ENCODE measurements at places on chromosomes 3 and 15.

GRCh38 chr15:47437491-47437890, 279.8 kb upstream of the SEMA6D start:
- H3K4me1 ChIP-seq: no peaks in the 10 kb centered on the region
- H3K4me3 ChIP-seq: no peak overlapping the region
- no peaks in the 10 kb centered on the region for H3K36me3 ChIP-seq
- no peak for DNase-seq

- no peak overlapping the region for H3K27ac ChIP-seq
- H3K36me3 ChIP-seq: peaks cover 43% of the 10 kb centered on the region
- no peaks in the 10 kb centered on the region for H3K27me3 ChIP-seq
- H3K4me3 ChIP-seq: no peak overlapping the region
- DNase-seq: no peak
- peaks cover 8% of the 10 kb centered on the region for H3K4me1 ChIP-seq
Measured at GRCh38 chr15:48469681-48470080, 138.5 kb downstream of the DUT start.

- DNase-seq: peak; percentile 6
Measured at GRCh38 chr3:73141525-73141924, 80.1 kb downstream of the EBLN2 start.

- H3K4me1 ChIP-seq: peaks cover 6% of the 10 kb centered on the region
- no peak overlapping the region for H3K4me3 ChIP-seq
- no peaks in the 10 kb centered on the region for H3K27me3 ChIP-seq
- H3K27ac ChIP-seq: no peak overlapping the region
- no peaks in the 10 kb centered on the region for H3K36me3 ChIP-seq
Measured at GRCh38 chr3:72171463-72171881, 386.5 kb upstream of the PROK2 start.

GRCh38 chr3:19270481-19270880, 122.2 kb downstream of the KCNH8 start:
- no peak overlapping the region for H3K27ac ChIP-seq
- no peak overlapping the region for H3K4me3 ChIP-seq
- H3K4me1 ChIP-seq: no peaks in the 10 kb centered on the region
- H3K27me3 ChIP-seq: no peaks in the 10 kb centered on the region

GRCh38 chr3:140593766-140594165, 84.1 kb upstream of the TRIM42 start:
- H3K4me3 ChIP-seq: no peak overlapping the region
- no peak for DNase-seq
- H3K27me3 ChIP-seq: no peaks in the 10 kb centered on the region
- H3K36me3 ChIP-seq: no peaks in the 10 kb centered on the region

DNA sequence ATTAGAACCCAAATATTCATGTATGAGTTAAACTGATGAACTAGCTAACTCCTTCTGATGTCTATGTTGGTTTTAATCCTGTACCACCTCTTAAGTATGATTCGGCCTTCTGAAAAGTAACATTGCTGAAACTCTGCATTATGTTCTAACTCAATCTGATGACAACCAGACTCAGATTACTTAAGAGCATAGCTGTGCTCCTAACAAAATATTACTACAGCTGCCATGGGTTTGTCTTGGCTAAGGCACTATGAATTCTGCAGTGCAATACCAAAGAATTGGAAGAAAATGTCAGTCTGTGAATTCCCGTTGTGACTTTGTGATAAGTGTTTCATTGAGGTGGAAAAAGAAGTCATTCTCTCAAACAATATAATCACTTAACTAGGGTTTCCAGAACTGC, 224.4 kb downstream of the ZMAT3 start:
- no peaks in the 10 kb centered on the region for H3K36me3 ChIP-seq
- H3K27me3 ChIP-seq: no peaks in the 10 kb centered on the region
- H3K4me1 ChIP-seq: peaks cover 5% of the 10 kb centered on the region
- H3K27ac ChIP-seq: no peak overlapping the region
- no peak overlapping the region for H3K4me3 ChIP-seq
- no peak for DNase-seq

GRCh38 chr3:99878005-99878404, 60.3 kb downstream of the CMSS1 start:
- H3K4me1 ChIP-seq: no peaks in the 10 kb centered on the region
- no peaks in the 10 kb centered on the region for H3K36me3 ChIP-seq
- no peak overlapping the region for H3K27ac ChIP-seq

DNA sequence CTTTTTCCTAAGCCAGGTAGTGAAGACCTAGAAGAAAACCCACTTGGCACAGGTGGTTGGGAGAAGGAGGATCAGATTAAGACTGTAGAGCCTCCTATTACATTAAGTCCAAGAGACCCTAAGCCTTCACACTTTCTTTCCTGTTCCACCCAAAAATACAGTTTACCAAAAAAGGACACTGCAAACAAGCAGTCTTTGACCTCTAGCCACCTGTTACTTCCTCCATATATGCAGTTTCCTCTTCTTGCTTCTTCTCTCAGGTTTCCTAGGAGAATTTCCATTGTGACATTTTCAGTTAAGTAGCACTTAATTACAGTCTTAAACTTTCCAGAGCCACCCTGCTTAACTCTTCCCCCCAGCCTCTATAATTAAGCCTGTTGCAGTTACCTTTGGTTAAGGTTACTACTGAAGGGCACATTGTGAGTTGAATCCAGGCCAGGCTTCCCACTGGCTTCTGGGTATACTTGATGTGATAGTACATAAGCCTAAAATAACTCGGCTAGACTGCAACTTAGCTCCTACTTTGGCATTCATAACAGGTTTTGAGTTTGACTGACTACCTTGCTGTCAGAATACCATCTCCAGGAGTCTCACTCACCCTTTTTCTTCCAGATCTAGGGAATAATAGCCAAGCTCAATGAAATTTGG, 114.2 kb upstream of the UMPS start:
- no peak overlapping the region for H3K4me3 ChIP-seq
- peaks cover 3% of the 10 kb centered on the region for H3K4me1 ChIP-seq
- no peaks in the 10 kb centered on the region for H3K27me3 ChIP-seq
- peak; percentile 52 for DNase-seq

GRCh38 chr15:65791335-65792137, 557 bp downstream of the DENND4A start:
- no peaks in the 10 kb centered on the region for H3K36me3 ChIP-seq
- DNase-seq: peak; percentile 84
- peaks cover 20% of the 10 kb centered on the region for H3K4me1 ChIP-seq
- no peaks in the 10 kb centered on the region for H3K27me3 ChIP-seq

- no peaks in the 10 kb centered on the region for H3K27me3 ChIP-seq
- peak; percentile 54 for DNase-seq
- H3K27ac ChIP-seq: peak overlapping the region; percentile 91
- H3K4me3 ChIP-seq: no peak overlapping the region
- peaks cover 43% of the 10 kb centered on the region for H3K4me1 ChIP-seq
- no peaks in the 10 kb centered on the region for H3K36me3 ChIP-seq
Measured at GRCh38 chr3:125051715-125052581, 3.8 kb downstream of the HEG1 start.

GRCh38 chr3:194262176-194262924, 88.8 kb downstream of the CPN2 start:
- DNase-seq: no peak
- no peaks in the 10 kb centered on the region for H3K27me3 ChIP-seq
- no peak overlapping the region for H3K27ac ChIP-seq
- H3K36me3 ChIP-seq: no peaks in the 10 kb centered on the region
- no peak overlapping the region for H3K4me3 ChIP-seq

GRCh38 chr3:182609575-182610156, 183.6 kb upstream of the ATP11B start:
- H3K27ac ChIP-seq: no peak overlapping the region
- peak; percentile 57 for DNase-seq
- H3K4me3 ChIP-seq: no peak overlapping the region
- H3K36me3 ChIP-seq: no peaks in the 10 kb centered on the region
- no peaks in the 10 kb centered on the region for H3K4me1 ChIP-seq

DNA sequence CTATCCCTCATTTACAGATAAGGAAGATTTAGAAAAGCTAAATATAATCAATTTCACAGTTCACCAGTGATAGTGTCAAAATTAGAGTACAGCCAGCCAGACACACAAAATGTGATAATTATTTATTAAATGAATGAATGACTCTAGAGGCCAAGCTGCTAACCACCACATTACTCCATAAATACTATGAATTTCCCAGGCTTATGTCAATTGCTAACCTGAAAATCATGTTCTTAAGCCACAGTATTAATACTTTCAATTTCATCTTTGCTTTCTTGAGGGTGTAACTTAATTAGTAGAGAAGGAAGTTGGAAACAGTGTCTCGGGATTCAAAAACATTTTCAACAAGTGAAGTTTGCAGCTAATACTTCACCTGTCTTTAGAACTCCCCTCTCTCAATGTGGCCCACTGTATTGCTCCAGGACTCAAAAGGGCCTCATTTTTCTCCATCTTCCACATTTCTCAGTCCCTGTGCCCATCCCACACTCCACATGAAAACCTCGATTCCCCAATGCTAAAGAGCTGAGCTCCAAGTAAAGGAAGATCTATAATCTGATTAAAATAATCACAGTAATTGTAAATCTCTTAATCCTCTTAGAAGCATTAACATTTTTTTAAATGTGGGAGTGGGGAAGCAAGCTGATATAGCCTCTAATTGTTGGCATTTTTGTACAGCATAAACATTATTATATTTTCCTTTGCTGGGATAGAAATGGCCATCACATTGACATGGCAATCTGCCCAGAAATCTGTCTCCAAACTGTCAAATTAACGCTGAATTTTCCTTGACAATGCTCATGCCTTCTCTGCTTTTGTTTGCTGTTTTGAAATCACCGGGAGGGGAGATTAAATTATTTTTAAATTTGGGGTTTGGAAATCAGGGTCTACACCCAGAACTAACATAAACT, 765.1 kb downstream of the ROBO1 start:
- DNase-seq: no peak
- H3K36me3 ChIP-seq: no peaks in the 10 kb centered on the region
- H3K27ac ChIP-seq: no peak overlapping the region
- no peaks in the 10 kb centered on the region for H3K4me1 ChIP-seq

DNA sequence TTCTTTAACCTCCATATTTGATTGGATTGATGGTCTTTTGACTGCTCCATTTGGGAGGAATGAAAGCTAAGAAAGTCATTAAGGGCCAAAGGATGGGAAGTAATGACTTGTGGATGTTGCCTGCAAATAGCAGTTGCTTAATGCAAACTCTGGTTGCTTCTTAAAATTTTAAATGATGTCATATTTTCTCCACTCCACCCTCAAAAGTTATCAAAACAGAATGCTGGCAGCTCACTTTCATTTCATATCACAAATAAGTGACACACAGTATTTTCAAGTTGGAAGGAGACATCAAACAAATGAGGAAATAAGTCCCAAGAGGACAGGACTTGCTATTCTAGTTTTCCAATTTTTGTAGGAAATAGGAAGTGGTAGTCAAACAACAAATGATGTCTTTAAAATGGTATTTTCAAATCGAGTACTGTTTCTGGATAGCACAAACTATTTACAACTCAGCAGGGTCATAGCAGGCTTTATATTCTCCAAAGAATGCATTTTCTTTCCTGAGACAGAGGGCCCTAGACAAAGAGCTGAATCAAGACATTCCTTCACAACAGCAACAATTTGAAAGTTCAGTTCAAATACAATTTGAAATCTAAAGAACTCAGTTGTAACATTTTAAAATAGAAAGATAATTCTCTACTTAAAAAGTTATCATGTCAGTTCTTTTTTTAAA, 165.1 kb upstream of the UBE2E1 start:
- DNase-seq: no peak
- H3K27ac ChIP-seq: no peak overlapping the region
- H3K36me3 ChIP-seq: no peaks in the 10 kb centered on the region
- no peak overlapping the region for H3K4me3 ChIP-seq
- no peaks in the 10 kb centered on the region for H3K27me3 ChIP-seq

DNA sequence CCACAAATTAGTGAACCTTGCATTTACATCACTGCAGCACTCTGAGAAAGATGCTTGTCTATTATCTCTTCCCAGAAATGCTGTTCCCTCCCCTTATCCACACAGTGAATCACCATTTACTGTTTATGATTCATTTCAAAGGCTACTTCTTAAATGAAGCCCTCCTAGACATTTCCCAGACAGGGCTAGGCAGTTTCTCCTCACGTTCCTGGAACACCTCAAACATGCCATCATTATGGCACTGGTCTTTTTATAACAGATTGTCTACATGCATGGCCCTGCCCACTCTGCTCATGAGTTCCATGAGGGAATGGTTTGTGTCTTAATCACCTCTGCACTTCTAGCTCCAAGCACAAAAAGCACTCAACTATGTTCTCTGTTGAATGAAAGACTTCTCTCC, 32.2 kb upstream of the TM2D3 start:
- no peaks in the 10 kb centered on the region for H3K27me3 ChIP-seq
- H3K4me1 ChIP-seq: no peaks in the 10 kb centered on the region
- DNase-seq: no peak
- H3K36me3 ChIP-seq: peaks cover 7% of the 10 kb centered on the region
- no peak overlapping the region for H3K27ac ChIP-seq

DNA sequence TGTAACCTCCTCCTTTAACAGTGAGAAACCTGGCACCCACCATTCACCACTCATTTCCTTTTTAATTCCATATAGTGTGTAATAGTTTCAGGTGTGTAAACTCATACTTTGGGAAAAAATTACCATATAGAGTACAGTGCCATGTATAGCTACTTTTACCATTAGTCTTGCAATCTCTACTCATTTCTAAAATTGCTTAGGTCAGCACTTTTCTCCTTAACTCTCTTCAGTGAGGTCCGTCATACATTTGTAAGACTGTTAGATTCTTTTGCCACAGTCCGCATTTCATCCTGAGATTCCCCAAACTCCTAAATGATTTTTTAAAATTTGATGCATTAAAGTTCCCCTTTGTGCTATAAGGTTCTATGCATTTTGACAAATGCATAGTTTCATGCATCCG, 238.3 kb upstream of the ATP10A start:
- H3K27me3 ChIP-seq: no peaks in the 10 kb centered on the region
- no peak overlapping the region for H3K27ac ChIP-seq
- H3K36me3 ChIP-seq: no peaks in the 10 kb centered on the region
- H3K4me3 ChIP-seq: no peak overlapping the region

GRCh38 chr3:20652231-20652986, 466.4 kb upstream of the SGO1 start:
- H3K4me3 ChIP-seq: no peak overlapping the region
- H3K27ac ChIP-seq: no peak overlapping the region
- DNase-seq: no peak

DNA sequence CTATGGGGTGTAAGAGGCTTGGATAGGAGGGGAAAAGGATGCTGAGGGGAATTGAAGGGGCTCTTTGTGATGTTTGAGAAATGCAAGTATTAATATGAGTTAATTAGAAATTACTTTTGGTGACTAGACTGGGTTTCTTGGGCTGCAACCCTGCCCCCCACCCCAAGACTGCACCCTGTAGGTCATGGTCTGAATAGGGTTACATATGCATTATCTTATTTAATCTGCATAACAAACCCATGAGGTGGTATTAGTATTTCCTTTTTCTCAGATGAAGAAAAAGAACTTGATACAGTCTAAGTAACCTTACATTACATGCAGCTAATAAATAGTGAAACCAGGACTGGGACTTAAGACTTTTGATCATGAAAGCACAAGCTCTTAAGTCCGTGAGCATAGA, 5.6 kb upstream of the ZBTB38 start:
- H3K4me1 ChIP-seq: peaks cover 22% of the 10 kb centered on the region
- no peaks in the 10 kb centered on the region for H3K27me3 ChIP-seq
- no peak overlapping the region for H3K4me3 ChIP-seq
- H3K27ac ChIP-seq: no peak overlapping the region
- H3K36me3 ChIP-seq: no peaks in the 10 kb centered on the region
- DNase-seq: no peak
